ENCODE measurements at places on chromosomes 1 and 21.

- DNase-seq: no peak
Observed at GRCh38 chr1:18501833-18502232, 21.1 kb downstream of the KLHDC7A start.

GRCh38 chr21:31410499-31411131, 66.6 kb upstream of the TIAM1 start:
- DNase-seq: no peak

DNA sequence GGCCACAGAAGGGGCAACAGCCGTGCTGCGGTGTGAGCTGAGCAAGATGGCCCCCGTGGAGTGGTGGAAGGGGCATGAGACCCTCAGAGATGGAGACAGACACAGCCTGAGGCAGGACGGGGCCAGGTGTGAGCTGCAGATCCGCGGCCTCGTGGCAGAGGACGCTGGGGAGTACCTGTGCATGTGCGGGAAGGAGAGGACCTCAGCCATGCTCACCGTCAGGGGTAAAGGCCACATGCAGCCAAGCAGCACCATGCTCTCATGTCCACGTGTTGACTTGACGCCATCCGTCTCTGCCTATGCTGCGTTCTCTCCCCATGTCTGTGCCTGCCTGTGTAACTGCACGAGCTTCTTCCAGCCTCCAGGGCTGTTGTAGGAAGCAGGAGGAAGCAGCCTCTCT, 85.5 kb downstream of the OBSCN start:
- DNase-seq: peak; percentile 2

GRCh38 chr1:18111605-18112297, 4.2 kb downstream of the IGSF21 start:
- DNase-seq: no peak

DNA sequence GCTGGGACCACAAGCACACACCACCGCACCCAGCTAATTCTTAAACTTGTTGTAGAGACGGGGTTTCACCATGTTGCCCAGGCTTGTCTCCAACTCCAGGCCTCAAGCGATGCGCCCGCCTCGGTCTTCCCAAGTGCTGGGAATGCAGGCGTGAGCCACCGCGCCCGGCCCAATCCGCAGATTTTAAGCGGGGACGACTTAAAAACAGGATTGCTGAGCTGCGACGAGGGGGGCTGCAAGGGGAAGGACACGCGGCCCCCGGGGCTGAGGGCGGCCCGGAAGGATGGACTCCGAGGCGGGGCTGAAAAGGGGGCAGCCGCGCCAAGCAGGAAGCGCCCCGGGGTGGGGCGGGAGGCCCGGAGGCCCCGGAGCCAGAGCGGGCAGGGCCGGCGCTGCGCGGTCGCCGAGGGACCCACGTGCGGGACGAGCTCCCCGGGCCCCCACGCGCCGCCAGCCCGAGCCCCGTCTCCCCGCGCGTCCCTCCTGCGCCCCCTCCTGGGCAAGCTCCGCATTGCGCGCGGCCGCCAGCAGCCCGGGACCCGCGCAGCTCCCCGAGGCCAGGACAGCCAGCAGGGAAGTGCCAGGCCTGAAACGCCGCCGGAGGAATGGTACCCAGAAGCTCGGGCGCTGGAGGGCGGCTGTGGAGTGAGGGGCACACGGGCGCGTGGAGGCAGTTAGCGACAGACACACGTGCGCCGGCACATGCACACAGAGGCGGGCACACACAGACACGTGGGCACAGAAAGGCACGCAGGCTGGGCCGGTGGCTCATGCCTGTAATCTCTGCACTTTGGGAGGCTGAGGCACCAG, 5.5 kb upstream of the PRKCZ start:
- DNase-seq: peak; percentile 86

GRCh38 chr1:31645274-31645568, 545 bp upstream of the PEF1 start:
- DNase-seq: no peak

DNA sequence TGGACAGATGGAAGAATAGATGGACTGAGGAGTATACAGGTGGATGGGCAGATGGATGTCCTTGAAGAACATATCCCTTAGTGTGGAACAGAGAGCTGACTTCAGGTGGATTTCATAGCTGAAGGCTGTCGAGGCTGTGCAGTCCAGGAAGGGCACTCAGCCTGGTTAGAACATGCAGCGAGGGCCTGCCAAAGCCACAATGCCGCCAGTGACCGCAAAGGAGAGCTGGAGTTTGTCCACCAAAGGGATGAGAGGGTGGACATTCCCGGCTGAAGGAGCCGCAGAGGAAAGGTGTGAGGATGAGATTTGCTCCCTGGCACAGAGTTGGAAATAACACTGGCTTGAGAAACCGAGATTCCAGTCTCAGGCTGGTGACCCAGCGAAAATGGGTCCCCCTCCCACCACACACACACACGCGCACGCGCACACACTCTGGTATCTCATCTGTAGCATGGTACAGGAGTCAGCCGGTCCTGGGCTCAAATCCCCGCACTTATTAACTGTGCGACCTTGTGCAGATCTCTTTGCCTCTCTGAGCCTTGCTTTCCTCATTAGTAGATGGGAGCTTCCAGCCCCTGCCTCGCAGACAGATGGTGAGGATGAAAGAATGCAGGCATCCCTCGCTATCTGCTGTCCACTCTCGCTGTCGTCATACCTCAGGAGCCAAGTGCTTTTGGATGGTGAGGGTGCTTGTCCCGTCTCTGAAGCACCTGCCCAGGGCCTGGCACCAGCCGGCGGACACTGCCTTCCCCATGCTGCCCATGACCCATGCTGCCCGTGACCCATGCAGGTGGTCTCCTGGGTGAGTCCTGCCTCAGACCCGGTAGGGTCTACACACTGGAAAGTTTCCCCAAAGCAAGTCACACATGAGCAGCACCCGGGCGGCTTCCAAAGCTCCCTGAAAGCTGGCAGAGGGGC, 26.8 kb upstream of the EFHD2 start:
- DNase-seq: no peak

DNA sequence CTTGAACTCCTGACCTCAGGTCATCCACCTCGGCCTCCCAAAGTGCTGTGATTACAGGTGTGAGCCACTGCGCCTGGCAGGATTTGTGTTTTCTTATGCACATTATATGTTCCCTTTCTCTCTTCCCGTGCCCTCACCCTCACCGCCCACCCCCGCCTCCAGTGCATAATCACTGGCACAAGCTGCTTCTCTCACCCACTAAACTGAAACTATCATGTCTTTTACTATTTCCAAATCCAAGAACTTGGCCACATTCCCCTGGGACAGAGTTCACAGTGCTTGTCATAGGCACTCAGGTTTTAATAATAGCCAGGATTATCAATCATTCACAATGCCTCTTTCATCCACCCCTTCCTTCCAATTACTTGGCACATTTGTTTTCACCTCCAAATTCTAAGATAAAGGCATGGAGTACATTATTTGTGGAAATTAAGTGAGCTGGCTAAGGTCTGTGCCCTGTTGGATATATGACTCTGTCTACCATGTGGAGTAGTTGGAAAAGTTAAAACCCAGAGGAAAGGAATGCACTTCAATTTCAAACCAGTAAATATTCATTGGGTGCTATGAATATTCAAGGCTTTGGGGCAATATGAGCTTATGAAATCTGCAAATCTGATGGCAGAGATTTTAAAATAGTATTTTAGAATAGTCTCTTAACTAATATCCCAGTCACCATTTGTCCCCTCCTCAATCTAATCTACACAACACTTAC, 17.6 kb upstream of the MAPKAPK2 start:
- DNase-seq: no peak

GRCh38 chr1:113986802-113987201, 7.5 kb downstream of the OLFML3 start:
- no peak for DNase-seq

DNA sequence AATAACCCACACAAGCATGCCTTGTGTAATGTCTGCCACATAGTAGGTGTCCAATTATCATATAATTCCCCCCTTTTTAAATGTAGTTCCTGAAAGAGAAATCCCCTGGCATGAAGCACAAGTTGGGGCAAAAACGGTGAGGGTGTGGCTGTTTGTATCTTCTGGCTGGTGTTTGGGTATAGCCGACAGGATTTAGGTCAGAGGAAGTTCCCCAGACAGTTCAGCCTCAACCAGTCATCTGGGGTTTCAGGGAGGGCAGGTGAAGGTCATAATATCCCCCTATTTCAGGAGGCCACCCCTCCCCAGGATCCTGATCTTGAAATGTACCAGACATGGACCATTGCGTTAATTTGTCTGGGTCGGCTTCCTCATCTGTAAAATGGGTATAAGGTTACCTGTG, 29.1 kb upstream of the JUN start:
- no peak for DNase-seq

DNA sequence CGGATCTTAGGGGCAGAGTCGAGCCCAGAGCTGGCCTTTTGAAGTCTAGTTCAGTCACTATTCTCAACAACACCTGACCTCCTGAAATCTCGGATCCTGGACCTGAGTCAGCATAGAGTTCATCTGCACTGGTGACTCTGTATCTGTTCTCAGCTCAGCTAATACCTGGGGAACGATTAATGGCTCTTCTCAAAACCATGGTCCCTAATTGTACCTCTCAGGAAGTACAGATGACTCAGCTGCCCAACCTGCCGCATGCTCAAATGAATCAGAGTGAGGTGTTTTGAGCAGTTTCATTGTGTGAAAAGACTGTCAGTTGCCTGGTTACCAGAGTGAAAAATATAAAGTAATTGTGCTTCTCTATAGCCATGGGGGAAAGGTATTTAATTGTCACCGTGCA, 89.2 kb downstream of the SLC35F3 start:
- no peak for DNase-seq

- DNase-seq: peak; percentile 73
Observed at GRCh38 chr21:31604591-31605190, 54.8 kb upstream of the SOD1 start.

DNA sequence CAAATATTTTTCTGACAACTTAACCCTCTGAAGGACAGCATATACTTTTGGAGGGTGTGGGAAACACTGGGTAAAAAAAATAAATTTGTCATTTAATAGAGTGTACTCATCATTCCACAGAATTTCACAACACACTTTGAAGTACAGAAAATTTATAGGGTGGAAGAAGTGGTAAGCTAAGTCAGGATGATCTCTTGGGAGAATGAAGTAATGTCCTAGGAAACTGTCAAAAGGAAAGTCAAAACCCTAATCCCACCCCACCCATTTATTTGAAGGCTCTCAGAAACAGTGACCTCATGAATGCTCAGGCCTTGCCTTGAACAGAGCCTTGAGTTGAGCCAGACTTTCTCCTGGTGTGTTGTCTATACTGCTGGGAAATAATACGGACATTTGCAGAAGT, 7.3 kb upstream of the UAP1 start:
- no peak for DNase-seq

DNA sequence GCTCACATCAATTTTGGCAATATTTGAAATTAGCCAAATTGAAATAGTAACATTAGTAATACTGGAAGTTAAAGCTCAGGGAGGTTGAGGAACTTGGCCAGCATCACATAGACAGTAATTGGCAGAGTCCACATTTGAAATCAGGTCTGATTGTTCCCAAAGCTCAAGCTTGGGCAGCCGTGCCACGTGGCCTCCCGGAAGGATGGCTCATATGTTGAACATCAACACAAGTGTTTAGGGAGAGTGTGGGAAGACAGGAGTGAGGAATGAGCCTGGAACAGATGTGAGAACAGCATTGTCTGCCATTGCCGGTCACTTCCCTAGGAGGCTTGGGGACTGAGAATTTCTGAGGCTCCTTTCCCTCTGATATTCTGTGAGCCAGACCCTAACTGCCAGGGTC, 40.2 kb upstream of the RBM15 start:
- DNase-seq: no peak

DNA sequence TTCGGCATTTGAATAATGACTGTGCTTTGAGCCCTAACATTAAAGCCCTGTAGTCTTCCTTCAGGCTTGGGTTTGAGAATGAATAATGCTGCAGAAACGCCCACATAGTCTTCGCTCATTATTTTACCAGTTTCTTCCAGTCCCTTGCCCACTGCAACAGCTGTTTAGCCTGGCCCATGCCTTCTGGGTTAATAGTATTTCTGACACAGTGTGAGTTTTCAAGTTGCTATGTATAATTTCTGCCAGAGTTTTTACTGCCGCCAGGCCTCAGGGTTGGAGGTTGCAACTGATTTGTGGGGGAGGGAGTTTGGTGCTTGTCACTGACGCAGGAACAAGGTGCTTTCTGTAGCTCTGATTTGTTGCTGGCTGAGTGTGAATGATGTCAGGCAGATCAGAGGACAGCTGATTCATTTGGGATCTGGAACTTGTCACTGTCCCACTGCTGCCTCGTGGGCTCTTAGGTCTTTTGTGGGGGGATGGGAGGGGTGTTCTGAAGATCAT, 109.8 kb downstream of the MAST2 start:
- no peak for DNase-seq

GRCh38 chr1:39310015-39310414, 105.5 kb downstream of the MACF1 start:
- DNase-seq: no peak

- DNase-seq: no peak
Observed at GRCh38 chr1:8473891-8474300, 156.0 kb downstream of the SLC45A1 start.

GRCh38 chr21:34185026-34185750, 111.8 kb downstream of the MRPS6 start:
- no peak for DNase-seq

- no peak for DNase-seq
Observed at GRCh38 chr1:12556368-12556930, 61.6 kb downstream of the DHRS3 start.

DNA sequence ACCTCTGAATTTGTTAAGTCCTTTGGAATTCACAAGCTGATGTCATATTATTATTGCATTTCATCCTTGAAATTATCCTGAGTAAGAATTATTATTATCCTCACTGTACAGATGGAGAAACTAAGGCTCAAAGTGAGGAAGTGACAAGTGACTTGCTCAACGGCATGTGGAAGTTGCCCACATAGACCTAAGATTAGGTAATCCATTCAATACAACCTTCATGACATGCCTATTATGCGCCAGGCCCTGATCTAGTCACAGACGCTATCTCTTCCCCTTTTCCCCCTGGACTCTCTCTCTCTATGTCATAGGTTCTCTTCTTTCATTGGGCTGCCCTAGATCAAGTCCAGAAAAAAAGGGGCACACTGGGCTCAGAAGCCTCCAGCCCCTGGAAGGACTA, 84.9 kb upstream of the KCNK2 start:
- DNase-seq: no peak

DNA sequence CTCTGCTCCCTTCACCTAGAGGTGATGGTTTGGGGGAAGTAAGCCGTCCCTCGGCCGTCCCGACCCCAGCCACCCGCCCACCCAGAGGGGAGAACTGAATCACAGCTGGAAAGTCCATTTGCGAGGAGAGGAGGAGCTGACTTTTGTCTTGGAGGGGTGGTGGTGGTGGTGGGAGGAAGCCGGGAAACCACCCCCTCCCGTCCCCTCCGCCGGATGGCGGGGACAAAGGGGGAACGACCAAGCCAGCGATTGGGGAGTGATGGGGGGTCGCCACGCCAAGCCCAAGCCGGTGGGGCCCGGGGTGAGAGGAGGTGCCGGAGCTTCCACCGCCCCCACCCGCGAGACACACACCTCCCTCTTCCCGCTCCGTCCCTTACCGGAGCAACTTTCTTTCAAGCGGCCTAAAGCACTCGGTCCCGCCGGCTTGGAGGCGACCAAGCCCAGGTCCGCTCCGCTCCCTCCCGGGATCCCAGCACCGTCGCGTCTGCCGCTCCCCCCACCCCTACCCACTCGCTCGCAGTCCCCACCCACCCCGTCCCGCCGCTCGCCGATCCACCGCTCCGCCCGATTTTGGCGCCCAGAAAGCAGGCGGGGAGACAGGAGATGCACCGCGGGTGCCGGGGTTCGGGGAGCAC, 540 bp downstream of the ARHGEF2 start:
- DNase-seq: peak; percentile 62

Data from activated naive CD4-positive, alpha-beta T cell treated with anti-CD3 and anti-CD28 coated beads, Interleukin-2, amount 50 U/mL, for 16 hours (primary cell).